ENCODE measurements at places on chromosomes 11 and 22.

DNA sequence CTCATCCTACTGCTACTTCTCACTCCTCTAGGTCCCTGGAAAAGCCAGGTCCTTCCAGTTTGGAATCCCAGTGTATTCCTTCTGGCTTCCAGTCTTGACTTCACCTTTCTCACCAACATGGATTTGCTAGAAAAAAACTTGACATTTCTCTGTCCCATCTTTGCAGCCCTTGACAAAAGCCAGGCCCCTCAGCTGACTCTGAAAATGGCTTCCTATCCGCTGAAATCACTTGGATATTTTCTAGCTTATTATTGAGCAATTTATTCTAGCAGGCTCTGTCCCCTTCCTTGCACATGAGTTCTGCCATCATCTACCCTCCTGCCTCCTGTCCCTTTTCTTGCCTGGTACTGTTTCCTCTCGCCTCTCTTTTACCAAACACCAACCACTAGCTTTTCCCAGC is 427.2 kb downstream of the BUD13 start:
- no peak for DNase-seq

DNA sequence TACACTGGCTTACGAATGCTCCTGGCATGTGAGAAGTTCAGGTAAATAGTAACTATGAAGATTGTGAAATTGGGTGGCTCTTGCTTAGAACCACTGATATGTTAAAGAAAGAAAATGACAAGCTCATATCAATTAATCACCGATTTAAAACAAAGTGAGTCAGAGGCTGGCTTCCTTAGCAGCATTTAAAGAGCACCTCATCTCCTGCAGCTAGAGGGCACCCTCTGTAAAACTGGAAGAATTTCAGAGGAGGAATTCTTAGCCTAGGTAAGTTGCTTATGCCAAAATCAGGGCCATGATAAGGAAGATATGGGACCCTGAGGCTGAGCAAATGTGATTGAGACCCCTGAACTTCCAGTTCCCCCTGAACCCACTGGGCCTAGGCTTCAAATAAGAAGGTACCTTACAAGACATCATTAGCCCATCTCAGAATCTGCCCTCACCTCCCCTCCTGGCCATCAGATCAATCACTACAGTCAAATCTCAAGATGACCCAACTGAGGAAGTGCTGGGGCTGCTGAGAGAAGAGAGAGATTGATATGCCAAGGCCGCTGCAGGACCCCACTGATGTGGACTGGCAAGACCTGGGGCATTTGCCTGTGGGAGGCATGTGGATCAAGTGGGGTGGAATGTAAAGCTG is 8.6 kb upstream of the CD3E start:
- DNase-seq = peak; percentile 29

- DNase-seq = no peak
Measured at GRCh38 chr11:108960501-108960900, 295.6 kb downstream of the DDX10 start.

DNA sequence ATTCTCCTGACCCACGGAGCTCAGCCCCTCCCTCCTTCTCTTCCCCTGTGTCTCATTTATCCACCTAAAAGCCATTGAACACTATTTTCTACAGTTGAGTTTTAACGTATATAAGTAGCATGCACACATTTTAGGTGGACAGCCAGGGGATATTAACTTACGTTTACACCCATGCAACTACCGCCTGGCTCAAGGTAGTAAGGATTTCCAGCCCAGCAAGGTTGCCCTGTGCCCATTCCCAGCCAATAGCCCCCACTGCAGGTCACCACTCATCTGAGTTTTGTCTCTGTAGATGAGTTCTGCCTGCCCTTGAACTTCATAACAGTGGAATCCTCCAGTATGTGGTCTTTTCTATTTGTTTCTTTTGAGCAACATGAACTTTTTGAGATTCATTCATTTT is 65.4 kb downstream of the SMIM38 start:
- DNase-seq = no peak

DNA sequence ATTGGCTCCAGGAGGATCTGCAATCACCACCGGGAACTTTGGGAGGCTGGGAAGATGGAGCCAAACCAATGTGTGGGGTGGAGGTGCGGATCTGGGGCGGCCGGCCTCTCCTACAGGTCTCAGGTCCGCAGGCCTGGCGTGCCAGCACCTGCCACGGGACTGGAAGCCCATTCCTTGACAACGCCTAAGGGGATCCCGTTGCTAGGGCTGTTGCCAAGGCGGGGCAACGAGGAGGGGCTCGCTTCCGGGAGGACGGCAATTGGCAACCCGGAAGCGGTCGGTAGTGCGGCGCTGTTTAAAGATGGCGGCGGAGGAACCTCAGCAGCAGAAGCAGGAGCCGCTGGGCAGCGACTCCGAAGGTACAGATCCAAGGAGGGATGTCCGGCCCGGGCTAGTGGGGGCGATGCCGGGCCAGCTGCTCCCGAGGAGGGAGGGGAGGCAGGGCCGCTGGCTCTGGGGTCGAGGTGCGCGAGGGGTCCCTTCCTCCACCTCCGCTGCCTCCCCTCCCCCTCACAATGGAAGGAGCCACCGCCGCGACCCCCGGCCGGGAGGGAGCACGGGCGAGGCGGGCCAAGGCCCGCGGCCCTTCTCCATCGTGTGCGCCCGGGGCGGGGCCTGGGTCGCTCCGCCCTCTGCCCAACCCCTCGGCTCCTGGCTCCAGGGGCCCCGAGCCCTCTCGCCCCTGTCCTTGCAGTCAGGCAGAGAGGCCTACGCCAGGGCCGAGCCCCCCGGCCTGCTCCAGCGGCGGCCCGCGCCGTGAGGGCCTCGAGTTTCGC is at the start of gene OTUB1:
OTUB1 (plus strand) TSS at position 283 of the 776 bp plus-strand sequence; CDS start at position 302, 19 bp downstream.
- DNase-seq = peak; percentile 90

GRCh38 chr22:36540867-36541642 is 12.1 kb upstream of the EIF3D start:
- DNase-seq = no peak

DNA sequence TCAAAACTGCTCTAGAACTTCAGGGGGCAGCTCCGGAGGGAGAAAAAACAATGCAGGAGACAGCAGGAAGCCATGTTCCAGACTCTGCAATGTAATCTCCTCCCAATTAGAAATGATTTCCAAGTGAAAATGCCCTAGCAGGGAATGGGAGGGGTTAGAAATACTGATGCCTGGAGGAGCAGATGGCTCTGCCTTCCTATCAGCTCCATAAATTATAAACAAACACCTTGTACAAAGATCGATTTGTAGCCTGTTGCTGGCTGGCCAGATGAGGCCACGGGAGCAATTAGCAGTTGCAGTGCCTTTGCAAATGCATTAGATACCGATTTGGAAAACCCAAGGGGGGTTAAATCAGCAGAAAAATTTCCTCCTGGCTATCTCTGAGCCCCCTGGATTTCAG is 46.6 kb upstream of the CHRM4 start:
- no peak for DNase-seq

- DNase-seq = no peak
Measured at GRCh38 chr11:123683428-123684170, 29.2 kb upstream of the SCN3B start.

GRCh38 chr11:131186629-131187101 is 183.8 kb upstream of the NTM start:
- peak; percentile 4 for DNase-seq

- DNase-seq = peak; percentile 68
Measured at GRCh38 chr22:39622881-39623367, 52.4 kb downstream of the CACNA1I start.

DNA sequence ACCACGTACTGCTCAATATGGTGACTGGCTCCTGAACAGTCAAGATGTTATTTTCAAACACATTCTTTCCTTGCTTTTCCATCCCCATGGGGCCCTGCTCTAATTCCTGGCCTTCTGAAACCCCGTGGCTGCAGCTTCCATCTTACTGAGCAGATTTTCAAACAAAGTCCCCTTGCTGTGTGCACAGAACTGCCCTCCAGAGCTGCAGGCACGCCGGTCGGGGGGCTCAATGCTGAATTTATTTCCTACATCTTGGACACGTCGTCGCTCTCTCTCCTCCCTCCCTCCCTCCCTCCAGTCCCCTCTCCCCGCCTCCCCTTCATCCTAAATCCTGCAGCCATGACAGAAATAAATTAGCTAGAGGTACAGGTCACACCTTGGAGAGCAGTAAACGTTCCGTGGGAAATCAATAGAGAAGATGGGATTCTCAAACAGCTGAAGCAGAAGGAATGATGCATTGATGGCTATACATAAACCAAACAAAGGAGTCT is 243.1 kb upstream of the BLID start:
- DNase-seq = no peak

DNA sequence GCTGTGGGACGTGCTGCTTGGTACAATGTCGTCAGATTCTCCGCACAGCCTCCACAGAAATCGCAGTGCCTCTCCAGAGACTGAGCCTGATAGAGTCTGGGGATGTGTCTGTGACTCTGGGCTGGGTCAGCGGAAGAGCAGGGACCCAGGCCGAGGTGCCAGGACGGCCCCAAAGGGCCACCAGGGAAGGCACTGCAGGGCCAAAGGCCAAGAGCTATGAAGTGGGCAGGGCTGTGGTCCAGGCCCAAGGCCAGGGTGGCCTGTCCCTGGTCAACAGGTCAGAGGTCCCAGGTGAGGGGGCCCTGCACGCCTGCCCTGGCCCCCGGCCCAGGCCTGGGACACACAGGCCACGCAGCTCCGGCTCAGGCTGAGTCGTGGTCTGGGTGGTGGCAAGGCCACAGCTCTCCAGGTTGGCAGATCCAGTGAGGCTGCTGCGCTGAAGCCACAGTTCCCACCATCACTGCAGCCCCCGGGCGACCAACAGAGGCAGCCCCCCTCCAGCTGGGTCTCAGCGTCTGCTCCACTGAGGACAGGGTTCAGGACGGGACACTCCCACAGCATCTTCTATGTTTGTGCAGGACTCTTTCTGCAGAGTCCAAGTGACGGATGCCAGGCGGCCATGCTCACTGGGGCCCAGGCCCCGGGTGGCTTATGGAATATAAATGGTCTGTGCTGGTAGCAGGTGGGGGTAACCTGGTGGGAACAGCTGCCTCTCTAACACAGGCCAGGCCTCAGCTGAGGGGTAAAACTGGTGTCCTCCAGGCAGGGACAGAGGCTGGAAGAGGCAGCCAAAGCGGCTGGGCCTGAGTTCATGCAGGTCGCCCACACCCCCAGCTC is 4.8 kb upstream of the PIM3 start:
- DNase-seq = no peak

GRCh38 chr11:102416976-102417375 is 35.6 kb downstream of the TMEM123 start:
- no peak for DNase-seq

- no peak for DNase-seq
Measured at GRCh38 chr11:117554601-117555333, 227.1 kb downstream of the CEP164 start.

DNA sequence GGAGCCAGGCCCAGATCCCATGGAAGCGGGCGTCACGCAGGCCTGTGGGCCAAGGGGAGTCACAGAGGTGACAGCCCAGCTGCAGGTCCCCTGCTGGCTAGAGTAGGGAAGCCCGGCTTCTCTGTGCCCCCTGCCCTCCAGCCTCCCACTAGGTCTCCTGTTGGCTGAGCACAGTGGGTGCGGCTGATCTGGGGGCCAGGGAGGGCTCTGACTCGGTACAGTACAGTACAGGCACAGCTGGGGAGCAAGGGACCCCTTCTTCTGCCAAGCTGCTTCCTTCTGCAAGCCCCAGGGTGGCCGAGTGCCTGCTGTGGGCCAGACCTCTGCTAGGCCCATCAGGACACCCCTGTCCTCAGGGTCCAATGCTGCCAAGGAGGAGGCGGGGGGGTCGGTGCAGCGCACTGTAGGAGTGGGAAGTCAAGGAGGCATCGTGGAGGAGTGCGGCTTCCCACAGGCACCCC is 10.1 kb downstream of the SUSD2 start:
- no peak for DNase-seq

GRCh38 chr11:12275818-12276217 is 101.6 kb upstream of the PARVA start:
- no peak for DNase-seq

- no peak for DNase-seq
Measured at GRCh38 chr11:121352251-121352891, 59.8 kb downstream of the SC5D start.

GRCh38 chr11:18011633-18012032 is 1.2 kb downstream of the SERGEF start:
- no peak for DNase-seq

- DNase-seq = no peak
Measured at GRCh38 chr11:62374801-62375200, 37.6 kb downstream of the ASRGL1 start.

DNA sequence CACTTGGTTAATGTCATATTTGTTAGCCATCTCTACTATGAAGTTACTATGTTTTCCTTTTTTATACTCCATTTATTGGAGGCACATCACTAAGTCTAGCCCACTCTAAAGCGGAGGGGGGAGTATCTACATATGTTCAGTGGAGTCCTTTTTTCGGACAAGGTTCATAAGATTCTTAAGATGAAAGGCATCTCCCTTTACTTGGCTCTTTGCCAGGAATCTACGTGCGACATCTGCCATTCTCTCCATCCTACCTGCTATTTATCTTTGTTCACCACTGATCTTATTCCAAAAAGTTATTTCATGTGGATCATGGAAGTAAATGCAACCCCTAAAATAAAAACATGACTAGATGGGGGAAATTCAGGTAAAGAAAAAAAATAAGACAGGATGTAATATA is 77.4 kb upstream of the YWHAH start:
- no peak for DNase-seq

DNA sequence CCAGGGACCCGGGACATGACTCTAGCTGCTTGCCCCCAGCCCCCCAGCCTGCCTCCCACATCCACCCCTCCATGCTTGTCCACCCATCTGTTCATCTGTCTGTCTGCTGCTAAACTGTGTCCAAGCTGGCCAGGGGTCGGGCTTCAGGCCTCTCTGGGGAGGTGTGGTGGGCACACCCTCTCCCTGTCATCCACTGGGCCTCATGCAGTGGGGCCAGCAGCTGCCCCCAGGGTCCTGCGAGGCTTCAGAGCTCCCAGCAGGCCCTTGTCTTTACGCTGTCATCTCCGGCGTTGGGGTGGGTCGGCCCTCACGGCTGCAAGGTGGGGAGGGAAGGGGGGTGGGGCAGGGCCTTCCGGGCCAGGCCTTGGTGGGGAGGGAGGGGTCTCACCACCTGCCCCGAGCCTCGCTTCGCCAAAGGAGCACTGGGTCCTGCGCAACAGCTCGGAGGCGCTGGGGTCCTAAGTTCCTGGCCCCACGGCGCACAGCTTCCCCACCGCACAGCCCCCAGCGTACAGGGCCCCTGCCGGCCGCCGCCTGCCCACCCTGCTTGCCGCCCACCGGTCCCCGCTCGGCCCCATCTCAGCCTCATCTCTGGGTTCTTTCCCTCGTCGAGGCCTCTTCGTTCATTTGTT is 26.7 kb downstream of the MOB2 start:
- no peak for DNase-seq

- DNase-seq = peak; percentile 64
Measured at GRCh38 chr11:88552379-88553062, 215.0 kb upstream of the CTSC start.

DNA sequence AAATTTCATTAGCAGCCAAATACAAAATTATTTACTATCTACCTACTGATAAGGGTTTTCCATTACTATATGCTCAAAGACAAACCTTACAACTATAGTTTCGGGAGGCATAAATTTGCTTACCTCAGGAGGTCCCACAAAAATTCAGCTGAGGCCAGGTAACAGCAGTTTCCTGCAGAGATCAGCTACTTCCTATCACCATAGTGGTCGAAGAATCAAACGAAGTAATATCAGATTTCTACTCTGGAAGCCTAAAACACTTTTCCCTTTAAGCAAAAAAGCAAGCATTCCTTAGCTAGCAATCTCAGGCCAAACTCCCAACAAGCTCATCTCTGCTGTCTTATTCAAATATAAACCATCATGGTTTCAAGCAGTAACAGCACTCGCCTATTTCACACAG is 3.1 kb downstream of the NAP1L4 start:
- DNase-seq = no peak

- no peak for DNase-seq
Measured at GRCh38 chr22:17164392-17165024, 5.4 kb upstream of the HDHD5 start.

- DNase-seq = peak; percentile 85
Measured at GRCh38 chr22:42581762-42582716, 28.3 kb downstream of the SERHL2 start.

Data from stimulated activated CD4-positive, alpha-beta T cell treated with anti-CD3 and anti-CD28 coated beads, Interleukin-1b, Interleukin-23, amount 100 ng/mL, for 48 hours (primary cell).